ENCODE measurements at places on chromosomes 2 and 18. TPM values are rescaled to one million over a fixed set of nuclear protein-coding genes. Genes with fewer than 3 reads are reported as not detected.

- peak; percentile 83 for DNase-seq
These were observed at the start of gene DTNA for GRCh38 chr18:34709750-34710441. TSS of gene DTNA (plus strand) at chr18:34710298. CDS start at chr18:34755977, 45,679 bp downstream.

DNA sequence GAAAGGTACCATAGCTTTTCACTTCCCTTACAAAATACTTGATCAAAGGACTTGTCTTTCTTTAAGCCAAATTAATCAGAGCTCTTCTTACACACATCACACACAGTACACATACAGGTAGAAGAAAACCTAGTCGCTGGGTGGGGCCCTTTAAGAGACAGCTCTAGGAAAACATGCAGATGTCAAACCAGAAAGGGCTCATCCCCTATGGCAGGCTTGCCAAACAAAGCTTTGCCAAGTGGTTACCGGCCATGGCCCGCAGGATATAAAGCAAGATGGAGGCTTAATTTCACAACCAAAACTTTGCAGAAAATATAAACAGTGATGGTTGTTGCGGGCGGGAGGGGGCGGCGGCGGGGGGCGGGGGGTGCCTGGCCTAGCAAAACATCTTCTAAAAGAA lies 2156.0 kb upstream of the PIK3C3 start:
- no peak for DNase-seq

DNA sequence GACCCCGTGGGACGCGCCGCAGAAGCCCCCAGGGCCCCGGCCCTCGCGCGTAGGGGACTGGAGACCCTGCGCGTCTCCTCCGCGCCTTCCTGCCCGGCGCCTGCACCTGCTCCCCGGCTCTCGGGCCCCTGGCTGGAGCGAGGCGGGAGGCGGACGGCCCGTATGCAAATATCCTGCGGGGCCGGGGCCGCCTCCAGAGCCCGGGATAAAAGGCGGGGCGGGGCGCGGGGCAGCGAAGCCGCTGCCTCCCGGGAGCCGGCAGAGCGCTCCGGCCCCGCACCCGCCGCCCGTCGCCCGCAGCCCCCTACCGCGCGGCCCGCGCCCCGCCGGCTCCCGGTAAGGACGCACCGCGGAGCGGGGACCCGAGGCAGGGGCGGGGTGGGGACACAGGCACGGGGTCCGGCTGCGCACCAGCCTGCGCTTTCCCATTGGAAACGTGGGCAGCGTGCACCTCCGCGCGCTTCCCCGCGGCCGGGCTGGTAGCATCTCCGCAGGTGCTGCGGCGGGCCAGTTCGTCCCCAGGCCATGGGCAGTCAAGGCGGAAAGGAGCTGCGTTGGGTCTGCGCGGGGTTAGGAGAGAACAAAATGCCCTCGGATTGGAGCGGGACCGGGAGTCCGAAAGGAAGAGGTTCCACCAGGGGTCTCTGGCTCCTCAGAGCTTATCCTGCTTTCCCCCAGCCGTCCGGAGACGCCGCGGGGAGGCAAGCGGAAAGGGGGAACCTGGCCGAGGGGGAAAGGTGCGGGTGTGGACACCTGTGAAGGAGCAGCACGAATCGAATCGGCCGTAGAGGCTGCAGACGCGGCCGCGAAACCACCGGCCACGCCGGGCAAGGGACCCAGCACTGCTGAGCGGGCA lies at the start of gene ATP6V1C2:
Gene ATP6V1C2, plus strand, starts transcription at position 235 of the 856 bp plus-strand sequence. CDS start 1,220 bp downstream, outside the sequence.
- no peak for DNase-seq

DNA sequence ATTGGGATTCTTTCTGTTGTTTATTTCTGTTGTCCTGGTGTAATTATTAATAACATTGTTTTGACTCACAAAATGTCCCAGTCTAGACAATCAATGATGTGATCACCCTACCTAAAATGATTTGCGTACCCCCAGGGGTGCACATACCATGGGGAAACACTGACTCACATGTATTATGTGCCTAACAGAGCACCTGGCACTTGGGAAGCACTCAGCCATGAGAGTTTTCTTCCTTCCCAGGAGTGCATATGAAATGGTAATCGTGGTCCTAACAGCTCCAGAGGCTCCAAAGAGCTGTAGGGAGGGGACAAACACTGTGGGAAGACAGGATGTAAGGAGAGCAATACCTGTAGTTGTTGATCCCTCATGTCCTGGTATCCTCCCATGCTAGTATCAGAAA lies 187.8 kb upstream of the ERBB4 start:
- no peak for DNase-seq

DNA sequence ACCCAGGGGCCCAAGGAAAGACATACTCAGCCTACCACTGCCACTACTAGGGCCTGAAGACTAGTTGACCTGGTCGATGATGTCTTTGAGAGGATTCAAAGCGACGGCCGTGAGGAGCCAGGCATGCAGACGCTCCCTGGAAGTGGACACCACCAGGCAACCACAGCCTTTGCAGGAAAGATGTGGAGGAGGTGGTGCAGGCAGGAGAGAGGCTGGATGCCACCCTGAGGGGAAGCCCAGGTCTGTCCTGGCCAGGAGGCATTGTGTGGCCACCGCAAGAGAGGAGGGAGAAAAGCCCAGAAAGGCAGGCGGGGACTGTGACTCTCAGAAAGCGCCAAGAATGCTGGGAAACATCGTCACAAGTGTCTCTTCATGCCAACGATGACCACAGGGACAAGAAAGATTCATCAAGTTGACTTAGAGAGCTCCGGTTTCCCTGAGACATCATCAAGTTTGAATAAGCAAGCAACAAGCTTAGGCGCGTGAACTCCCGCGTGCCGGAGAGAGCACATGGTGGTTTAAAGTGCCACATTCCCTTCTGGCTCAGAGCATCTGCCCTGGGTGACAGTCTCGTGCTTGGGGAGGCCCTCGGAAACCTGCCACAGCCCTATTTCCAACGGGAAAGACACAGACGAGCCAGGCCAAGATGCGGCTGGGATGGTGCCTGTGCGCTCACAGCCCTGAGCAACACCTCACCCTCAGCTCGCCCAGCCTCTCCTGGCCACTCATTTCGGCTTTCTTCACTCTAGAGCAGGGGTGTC lies 464.5 kb upstream of the SALL3 start:
- DNase-seq = no peak

GRCh38 chr2:197280015-197280702 lies 30.4 kb downstream of the ANKRD44 start:
- DNase-seq = no peak

Gene CFAP221
- polyA plus RNA-seq = not detected

- no peak for DNase-seq
These were observed 549.9 kb upstream of the FSIP2 start for GRCh38 chr2:185188656-185189055.

- DNase-seq = no peak
These were observed 229.2 kb downstream of the EN1 start for GRCh38 chr2:118618279-118618678.

DNA sequence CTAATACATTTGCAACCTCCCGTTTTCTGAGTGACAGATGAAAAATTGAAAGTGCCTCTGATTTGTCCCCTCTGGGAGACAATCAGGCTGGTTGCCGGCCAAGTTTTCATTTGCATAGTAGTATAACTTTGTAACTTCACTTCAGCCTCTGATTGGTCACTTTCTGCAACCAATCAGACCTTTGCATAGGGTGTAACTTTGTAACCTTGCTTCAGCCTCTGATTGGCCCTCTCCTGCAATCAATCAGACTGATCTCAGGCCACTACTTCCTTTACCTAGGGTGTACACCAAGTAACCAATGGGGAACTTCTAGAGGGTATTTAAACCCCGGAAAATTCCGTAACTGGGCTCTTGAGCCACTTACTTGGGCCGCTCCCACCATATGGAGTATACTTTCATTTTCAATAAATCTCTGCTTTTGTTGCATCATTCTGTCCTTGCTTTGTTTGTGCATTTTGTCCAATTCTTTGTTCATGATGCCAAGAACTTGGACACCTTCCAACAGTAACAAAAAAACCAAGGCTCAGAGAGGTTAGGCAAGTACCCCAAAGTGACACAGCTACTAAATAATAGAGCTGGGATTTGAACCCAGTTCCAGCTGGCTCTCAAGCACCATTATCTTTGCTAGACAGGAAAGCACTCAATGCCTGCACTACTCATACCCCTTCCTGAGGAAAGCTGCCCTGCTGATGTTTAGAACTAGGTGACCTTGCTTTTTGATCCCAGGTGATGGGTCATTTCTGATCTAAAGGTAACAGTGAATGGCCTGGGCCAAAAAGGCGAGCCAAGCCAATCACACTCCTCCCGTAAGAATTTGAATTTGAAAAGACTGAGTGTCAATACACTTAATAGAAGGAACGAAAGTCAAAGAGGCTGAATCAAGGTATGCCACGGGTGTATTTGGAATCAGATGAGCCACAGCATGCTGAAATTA lies 10.9 kb upstream of the MYOM1 start:
- DNase-seq = no peak

- no peak for DNase-seq
These were observed 106.4 kb downstream of the VAPA start for GRCh38 chr18:10020171-10020570.

DNA sequence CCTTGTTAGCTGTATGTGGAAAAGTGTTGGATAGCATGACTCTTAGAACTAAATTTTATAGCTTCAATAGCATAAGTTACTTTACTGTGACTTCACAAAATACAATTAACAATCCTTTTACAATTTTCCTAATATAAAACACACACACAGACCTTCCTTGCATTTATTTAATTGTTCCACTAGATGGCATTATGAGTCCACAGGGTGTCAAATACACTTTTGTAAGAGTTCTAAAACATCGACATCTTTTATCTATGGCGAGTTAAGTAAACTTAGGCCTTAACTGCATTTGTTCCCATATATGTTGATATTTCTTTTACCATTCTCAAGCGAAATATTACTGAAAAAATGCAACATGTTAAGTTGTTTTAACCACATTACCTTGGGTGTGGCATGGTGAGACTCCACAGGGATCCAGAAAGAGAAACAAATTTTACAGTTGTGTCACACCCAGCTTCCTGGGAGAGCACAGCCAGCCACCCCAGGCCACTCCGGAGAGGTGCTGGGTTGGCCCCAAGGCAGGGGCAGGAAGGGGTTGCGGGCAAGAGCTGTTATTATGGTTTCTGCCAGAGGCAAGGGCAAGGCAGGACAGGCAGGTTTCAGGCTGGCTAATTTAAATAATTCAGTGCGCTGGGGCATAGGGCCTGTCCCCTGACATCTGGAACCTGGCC lies 312.4 kb upstream of the MC4R start:
- DNase-seq = no peak

Gene CRYBA2
- polyA plus RNA-seq = not detected

- DNase-seq = no peak
These were observed 5.3 kb downstream of the PTGR3 start for GRCh38 chr18:75203416-75204268.

Gene ABHD1
- 0.10 TPM for polyA plus RNA-seq

GRCh38 chr2:170530284-170530745 lies 184.8 kb upstream of the SP5 start:
- peak; percentile 18 for DNase-seq

Gene LIPT1
- polyA plus RNA-seq = 7.3 TPM

Gene CRYGD
- not detected for polyA plus RNA-seq

DNA sequence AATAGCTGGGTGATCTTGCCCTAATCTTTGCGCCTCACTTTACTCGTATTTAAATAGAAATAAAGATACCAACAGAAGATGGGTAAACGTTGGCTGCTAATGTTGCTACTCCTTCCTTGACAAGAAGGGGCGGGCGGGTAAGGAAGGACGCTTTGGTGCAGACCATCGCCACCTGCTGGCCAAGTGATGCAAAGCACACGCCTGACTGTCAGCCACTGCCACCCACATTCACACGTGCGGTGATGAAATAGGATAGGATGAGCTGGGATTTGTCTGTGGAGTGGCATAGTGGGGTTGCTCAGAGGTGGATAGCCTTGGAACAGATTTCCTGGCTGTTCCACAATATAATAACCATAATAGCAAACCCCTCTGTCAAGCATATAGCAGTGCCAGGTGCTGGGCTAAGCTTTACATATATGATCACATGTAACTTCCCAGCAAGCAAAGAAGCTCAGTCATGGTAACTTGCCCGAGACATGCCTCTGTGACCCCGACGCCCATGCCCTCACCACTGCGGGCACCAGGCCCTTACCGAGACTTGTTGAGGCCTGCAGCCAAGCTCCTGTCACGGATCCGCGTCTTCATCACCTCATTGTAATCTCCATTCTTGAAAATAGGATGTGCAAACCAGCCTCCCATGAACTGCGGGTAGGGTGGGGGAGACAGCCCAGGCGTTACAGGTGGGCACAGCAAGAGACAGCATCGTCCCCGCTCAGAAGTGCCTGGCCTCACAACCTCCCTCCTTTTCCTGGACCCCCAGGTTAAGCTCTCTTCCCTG lies 39.3 kb downstream of the LCT start:
- DNase-seq = peak; percentile 61

Gene LOXHD1
- not detected for polyA plus RNA-seq

Gene FN1
- 8,374 TPM for polyA plus RNA-seq

GRCh38 chr2:176637486-176638166 lies 368.4 kb downstream of the MTX2 start:
- DNase-seq = no peak

- no peak for DNase-seq
These were observed 282.5 kb upstream of the SPRED2 start for GRCh38 chr2:65714866-65715265.

Gene PAIP2B
- 0.24 TPM for polyA plus RNA-seq

GRCh38 chr2:113300281-113300680 lies 21.6 kb upstream of the PAX8 start:
- no peak for DNase-seq

Gene AFF3
- polyA plus RNA-seq = 17.9 TPM

- DNase-seq = no peak
These were observed 15.2 kb upstream of the LBH start for GRCh38 chr2:30216157-30216556.

DNA sequence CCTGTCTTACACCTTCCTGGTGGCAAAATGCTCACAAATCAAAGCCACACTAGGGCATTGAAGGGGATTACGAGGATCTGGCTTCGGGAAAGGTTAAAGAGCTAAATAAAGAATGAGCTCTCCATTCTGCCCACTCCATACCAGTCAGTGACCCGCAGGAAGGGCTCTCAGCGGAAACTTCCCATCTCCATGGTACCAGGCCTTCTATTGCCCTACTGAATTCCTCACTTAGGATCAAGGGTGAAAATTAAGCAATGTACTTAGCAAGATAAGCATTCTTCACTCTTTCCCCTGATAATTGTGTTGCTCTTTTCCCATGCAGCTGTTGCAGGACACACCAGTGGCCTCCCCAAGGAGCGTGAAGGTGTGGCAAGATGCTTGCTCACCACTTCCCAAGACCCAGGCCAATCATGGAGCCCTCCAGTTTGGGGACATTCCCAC lies 75.6 kb upstream of the TTC39C start:
- no peak for DNase-seq

GRCh38 chr2:222160944-222161343 lies 137.9 kb downstream of the PAX3 start:
- no peak for DNase-seq

- DNase-seq = no peak
These were observed 257.1 kb upstream of the SPOPL start for GRCh38 chr2:138244501-138244925.

- no peak for DNase-seq
These were observed 490.9 kb downstream of the FBXO15 start for GRCh38 chr18:73656691-73657090.

- no peak for DNase-seq
These were observed at the start of gene KCNE4 for GRCh38 chr2:223051693-223052289. TSS of gene KCNE4 (plus strand) at chr2:223052190. CDS start at chr2:223052831, 641 bp downstream.

DNA sequence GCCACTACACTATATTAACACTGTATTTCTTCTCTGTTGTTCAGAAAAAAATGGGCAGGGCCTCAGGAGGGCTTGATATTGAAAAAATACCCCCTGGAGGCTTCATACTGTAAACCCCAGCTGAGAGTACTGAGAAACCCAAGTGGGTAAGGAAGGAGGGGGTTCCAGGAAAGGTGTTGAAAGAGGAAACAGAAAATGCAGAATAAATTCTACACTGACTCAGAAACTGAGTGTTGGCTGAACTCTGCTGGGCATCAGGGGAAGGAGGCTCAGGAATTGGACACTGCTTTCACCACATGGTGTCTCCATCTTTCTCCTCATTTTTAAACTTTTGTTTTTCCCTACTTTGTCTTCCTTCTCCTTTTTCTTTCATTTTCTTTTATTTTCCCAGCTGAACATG lies 253.7 kb downstream of the DYM start:
- no peak for DNase-seq

All from AG04450 (cell line).